Uterus (tissue), 4 donors: ENCODE measurements at places on chromosomes 3 and 15.
A peak's percentile ranks its signal among the peaks of the same experiment; 100 is the strongest.

DNA sequence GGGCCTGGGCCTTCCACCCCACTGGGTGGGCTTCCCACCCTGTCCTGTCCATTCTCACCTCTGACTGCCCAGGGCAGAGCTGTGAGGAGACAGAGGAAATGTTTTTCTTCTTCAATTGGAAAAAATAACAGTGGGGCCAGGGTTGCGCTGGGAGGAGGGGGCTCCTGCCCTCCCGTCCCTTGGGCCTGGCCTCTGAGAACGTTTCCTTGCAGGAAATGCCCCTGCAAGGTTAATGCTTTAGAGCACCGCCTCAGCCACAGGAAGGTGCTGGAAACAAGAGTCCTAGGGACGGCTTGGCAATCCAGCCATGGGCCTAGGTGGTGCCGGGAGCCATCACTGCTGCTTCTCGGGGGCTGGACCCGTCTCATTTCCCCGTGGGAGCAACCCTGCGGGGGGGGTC, 3.8 kb upstream of the PLXND1 start:
- no peak for DNase-seq

DNA sequence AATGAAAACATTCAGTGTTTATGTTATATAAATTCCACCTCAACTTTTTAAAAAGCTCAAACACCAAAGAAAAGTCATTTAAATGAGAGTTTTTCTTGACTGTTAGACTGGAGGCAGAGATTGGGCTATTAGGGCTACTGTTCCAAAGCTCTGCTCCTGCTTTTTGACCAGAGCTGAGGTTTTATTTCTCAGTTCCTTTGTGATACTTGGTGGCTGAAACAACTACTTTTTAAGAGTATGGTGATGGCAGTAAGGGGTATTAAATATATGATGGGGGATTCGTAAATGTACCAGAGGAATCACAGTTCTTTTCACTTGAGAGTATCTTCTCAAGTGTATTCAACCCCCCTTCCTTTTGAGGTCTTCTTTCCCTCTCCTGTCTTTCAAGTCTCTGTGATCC, 186.1 kb upstream of the CGNL1 start:
- no peak for DNase-seq

GRCh38 chr3:169668072-169668956, 4.8 kb upstream of the MECOM start:
- no peak for DNase-seq

DNA sequence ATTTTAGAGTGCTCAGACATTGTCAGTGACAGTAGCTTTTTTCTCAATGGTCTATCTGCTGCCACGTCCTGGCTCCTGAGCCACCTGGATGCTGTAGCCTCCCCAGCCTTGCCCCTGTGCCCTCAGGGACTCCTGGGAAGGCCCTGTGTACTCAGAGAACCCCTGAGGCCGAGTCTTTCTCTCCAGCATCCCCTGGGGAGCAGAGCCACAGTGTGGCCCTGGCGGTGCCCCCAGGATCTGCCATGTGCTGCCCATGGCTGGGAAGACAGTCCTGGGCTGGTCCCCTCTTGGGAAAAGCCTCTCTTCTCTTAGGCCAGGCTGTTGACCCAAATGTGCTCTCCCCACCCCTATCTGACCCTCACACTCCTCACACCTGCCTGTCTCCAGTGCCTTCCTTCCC, 5.0 kb downstream of the MYD88 start:
- no peak for DNase-seq

DNA sequence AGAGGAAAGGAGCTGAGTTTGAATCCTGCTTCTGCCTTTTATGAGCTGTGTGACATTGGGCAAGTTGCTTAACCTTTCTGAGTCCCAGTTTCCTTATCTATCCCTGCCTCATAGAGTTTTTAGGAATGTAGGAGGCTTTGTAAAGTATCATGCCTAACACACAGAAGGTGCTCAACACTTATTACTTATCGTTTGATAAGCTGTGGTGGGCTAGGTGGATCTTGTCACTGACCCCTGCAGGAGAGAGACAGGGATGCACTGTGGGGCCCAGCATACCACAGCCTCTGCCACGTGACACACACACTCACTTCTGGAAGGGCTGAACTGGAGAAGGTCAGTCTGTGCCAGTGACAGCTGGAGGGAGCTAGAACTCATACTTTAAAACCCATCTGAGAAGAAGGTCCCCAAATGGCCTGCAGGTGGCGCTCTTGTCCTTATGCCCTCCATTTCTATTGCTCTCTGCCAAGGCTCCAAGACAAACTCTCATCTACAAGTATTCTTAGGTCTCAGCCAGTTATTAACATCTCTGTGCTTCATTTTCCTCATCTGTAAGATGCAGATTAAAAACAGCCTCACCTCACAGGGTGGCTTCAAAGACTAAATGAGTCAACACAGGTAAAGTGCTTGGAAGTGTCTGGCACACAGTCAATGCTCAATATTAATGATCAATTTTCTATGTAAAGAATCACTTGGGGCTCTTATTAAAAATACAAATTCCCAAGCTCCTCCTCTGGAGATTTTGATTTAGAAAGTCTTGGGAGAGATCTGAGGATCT, 57.5 kb upstream of the HACD2 start:
- DNase-seq, result peak; percentile 82

GRCh38 chr3:128319741-128320141, 146.9 kb downstream of the DNAJB8 start:
- no peak for DNase-seq

DNA sequence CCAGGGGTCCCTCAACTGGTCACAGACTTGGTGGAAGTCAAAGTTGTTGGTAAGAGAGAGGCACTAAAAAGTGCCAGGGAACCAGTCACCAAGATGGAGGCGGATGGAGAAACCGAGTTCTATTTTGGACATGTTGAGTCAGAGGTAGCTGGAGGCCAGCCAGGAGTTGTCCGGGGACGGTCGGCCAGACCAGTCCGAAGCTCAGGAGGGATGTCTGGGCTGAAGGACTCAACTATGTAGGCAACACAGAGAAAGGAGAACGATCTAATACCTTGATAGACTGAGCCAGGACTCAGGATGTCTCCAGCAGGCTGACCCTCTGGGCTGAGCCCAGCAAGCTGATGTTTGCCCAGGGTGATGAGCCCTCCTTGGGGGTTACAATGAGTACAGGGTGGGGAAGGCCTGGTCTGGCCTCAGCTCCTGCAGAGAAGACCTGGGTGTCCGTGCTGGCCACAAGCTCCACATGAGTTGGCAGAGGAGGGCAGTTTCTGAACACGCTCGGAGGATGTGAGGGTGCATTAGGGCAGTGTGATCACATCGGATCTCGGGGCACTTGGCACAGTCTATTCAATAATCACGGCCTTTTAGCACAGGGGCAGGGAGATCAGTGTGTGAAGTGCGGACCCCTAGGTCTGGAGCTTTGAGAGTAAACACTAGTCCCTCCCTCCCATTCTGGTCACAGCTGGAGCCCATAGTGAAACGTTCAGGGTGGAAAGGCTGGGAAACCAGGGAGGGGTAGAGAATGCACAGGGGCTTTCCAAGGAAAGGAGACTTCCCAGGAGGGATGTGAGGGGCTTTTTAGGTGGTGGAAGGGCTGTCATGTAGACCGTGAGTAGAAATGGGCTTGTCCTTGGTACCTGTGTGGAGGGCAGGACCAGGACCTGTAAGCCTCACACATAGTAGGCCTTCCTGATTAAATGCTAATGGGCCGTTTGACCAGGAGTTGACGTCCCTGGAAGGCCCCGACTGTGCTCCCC, 111.9 kb downstream of the ETFA start:
- peak; percentile 79 for DNase-seq

DNA sequence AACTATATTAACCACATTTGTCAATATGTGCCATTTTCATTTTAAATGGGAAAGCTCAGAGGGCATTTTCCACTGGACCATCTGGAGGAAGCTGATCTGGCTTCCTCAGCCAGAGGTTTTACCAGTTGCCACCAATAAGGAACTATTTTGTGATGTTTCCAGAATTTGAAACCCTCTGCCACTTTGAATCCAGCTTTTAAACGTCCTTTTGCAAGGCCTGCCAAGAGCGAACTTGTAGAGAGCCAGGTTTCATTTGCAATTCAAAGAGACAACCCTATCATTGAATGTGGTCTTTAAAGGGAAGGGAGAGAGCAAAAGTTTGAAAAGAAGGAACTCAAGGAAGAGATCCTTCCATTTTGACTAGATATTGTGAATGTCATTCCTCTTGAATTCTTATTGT, 123.3 kb upstream of the CHL1 start:
- DNase-seq, result no peak

DNA sequence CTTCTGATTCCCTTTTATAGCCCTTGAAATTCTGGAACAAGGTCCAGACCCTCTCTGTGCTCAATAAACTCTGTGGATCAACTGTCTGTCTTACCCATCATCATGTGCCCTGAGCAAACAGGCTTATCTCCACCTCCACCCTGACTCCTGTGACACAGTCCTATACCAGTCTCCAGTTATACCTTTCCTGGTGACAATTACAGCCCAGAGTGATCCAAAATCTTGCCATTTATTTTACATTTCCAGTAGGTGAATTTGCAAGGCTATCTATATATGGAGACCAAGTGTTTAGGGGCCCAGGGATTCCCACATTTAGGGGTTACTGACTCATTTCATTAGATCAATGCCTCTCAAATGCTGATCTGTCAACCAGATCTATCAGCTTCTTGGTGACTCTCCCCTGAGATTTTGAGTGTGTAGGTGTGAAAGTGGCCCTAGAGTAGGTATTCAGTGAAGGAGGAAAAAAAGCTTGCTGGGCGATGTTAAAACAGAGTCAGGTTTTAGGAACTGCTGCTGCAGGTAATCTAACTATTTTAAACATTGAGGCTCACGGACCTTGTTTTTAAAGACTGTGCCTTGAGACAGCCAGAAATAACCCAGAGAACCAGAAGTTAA, 229.6 kb upstream of the WNT5A start:
- no peak for DNase-seq

DNA sequence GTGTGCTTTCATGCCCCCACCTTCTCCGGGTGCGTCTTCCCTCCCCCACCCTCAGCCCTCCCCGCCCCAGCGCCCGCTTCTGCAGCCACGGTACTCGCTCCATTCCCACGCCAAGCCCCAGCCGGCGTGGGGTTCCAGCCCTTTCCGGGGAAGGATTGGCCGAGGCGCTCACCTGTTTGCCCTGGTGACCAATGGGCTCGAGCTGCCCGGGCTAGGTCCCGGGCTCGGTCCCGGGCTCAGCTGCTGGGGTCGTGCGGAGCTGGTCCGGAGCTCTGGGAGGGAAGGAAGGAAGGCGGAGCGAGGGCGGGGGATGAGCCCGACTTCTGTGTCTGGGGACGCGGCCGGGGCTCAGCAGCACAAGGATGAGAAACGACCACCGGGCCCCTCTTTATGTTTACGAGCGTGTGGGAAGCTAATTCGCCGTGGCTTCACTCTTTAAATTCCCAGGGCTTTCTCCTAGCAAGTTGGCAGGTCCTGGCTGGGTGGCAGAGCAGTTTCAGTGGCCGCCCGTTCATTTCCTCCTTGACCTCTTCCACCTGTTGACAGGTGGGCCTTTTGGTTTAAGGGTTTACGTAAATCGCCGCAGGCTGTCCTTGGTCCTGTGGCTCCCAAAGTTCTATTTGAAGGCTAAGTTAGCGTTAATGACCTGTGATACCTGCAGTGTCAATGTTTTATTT, at the start of gene IGSF10:
Gene IGSF10, minus strand, starts transcription at position 288 of the 677 bp plus-strand sequence. CDS start 2,352 bp downstream, outside the sequence.
- DNase-seq, result no peak

DNA sequence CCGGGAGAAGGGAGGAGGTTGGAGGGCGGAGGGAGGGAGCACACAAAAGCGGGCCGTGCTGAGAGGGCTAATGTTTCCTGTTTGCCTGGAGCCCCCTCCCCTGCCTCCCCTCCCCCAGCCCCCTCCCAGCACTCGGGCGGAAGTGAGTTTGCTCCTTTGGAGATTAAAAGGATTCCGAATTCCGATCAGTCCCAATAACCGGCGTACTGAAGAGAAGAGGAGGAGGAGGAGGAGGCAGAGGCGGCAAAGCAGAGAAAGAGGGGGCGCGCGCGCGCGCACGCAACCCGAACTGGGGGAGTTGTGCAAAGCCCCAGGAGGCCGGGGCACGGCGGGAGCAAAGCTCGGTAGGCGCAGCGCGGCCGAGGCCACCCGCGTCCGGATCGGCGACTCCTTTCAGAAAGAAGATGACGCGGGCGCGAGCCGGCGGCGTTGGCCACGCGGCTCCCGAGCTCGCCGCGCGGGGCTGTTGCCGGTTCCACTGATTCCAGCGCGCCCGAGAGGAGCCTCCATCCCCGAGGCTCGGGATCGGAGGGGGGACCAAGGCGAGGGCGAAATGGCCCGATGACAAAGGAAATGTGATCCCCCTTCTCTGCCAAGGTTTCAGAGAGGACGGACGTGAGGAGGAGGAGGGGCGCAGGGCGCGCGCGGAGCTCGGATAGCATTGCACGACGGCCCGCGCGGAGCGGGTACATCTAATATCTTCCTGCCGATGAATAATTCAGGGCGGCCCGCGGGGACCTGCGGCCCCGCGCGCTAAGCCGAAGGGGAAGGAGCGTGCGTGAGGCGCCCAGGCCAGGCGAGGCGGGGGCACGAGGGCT, 1.1 kb upstream of the TRIM71 start:
- no peak for DNase-seq

DNA sequence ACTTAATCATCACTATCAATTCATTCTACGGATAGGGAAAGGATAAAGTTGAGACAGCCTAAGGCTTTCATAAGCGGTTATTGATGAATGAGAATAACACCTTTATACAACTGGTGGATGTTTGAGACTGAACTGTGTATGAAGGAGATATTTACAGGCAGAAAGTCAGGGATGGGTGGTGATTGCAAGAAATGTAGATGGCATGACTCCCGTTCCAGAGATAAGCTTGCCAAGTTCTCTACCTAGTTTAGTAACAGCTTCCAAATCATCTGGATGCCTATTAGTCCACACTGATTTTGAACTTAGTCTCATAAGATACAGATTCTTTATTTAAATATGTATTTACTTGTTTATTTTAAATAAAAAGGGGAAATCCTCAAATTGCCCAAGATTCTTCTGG, 358.8 kb downstream of the GAP43 start:
- no peak for DNase-seq

DNA sequence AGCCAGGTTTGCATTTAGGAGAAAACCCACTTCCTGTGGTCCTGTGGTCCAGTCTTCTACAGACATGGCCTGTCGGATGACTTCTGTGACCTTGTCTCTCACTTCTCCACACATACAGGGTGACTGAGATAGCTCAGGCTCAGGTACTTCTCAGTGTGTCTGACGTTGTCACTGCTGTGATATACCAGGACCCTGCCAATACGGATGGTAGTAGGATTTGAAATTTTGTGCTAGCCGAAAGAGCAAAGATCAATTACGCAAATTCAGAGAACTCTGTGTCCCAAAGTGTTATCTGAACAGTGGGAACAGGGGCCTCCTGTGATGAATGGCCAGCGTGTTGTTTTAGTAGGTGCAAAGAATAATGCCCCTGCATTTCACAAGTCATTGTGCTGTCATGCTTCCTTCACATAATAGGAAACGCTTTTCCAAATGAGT, 128.9 kb downstream of the MCTP2 start:
- DNase-seq, result no peak

DNA sequence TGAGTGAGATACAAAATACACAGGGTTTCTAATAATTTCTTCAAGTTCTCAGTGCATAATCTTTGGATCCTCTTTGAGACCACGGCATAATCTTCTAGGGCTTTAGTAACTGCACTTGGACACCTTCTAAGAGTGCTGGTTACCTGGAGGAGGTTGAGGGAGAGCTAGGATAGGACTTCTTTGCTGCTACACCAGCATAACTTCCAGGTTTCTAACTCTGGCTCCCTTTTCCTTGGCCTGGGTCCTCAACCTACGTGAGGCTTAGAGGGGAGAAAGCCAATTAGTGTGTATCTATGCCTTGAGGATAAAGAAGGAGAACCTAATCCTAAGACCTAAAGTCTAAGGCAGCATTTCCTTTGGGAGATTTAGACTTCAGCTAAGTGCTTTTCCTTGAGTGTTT, 184.8 kb downstream of the LSAMP start:
- DNase-seq, result no peak
